Activated T-cell treated with anti-CD3 and anti-CD28 coated beads for 24 hours (primary cell): ENCODE measurements at places on chromosomes 1 and 21.

DNA sequence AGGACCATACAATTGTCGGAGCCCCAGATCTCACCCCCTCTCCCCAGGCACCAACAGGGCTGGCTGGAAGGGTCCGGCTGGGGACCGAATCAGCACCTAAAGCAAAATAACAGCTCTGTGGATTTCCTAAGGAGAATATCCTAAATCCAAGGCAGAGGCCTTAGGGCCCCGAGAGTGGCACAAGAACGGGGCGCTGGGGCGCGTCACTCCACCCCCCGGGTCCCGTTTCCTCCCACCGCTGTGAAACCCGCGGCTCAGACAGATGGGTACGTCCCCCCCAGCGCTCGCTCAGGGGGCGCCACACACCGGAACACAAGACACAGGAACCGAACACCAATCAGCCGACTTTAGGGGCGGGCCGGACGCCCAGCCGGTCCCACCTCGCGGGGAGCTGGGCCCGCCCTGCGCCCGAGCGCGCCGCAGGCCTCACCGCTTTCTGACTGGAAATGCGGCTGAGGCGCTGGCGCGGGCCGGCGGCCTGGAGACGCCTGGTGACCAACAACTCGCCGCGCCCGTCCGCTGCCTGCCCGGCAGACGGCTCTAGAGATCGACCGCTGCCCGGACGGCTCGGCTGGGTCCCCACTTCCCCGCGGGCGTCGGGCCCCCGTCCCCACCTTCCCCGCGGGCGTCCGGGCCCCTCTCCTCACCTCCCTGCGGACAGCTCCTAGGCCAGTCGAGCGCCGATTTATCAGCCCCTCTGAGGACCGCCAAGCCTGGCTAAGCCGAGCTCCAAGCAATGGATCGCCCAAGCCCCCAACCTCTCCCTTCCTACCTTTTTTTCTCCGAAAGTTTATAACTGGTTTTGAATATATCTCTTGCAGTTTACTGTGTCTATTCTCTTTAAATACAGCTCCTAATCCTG, at the start of gene HFM1:
Gene HFM1, minus strand, starts transcription at position 687 of the 862 bp plus-strand sequence. CDS start 3,755 bp downstream, outside the sequence.
- peak; percentile 49 for DNase-seq

DNA sequence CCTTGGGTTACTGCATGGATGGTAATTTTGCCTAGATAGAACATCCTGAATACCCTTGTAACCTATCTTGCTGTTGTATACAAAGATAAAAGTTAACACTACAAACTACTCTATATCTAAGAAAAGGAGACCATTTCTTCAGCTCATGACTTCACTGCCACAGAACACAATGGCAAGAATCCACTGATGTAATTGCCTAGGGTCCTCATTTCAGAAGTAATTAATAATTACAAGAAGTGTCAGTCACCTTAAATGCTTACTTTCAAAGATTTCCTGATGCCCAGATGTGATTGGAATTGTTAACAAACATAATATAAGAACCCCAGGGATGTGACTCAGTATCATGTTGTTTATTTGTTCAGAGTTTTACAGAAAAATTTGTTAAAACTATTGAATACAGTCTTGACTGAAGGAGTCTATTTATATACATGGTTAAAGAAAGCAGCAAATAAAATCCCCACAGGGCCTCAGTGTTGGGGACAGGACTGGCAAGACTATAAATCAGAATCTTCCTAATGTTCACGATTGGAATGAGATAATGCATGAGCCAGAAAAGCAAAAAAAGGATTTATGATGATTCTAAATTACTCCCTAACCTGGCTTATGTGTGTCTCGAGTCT, 83.9 kb downstream of the CRB1 start:
- DNase-seq: no peak

DNA sequence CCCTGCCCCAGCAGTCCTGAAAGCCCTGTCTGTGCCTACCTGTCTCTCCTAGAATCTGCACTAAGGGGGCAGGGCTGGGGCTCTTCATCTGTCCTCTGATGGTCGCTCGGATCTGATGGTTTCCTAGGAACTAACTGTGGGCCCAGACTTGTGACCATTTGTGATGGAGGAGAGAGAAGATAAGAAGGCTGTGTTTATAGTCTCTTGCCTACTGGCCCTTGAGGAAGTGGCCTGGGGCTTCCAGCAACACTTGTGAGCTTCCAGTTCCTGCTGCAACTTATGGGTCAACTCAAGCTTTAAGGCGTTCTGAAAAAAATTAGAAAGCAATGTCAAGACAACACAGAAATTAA, 53.2 kb upstream of the SYNC start:
- DNase-seq: no peak

DNA sequence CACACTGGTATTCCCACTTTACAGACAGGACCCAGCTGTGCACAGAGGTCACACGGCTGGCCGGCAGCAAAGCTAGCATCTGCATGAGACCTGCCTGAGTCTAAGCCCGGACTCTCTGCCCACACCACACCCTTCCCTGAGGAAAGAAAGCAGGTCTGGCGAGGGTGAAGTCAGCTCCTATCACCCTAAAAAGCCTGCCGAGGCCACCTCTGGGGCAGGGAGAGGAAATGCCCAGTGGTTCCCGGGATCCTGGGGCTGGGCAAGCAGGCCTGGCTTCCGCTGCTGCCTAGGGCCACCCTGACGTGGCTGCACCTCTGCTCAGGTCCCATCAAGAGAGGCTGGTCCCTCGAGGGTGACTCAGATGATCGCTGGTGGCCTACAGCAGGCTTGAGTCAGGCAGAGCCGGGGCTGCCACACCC, 42.2 kb downstream of the RAP1GAP start:
- DNase-seq: no peak

GRCh38 chr1:44217809-44218410, 4.6 kb downstream of the DMAP1 start:
- DNase-seq: peak; percentile 63

DNA sequence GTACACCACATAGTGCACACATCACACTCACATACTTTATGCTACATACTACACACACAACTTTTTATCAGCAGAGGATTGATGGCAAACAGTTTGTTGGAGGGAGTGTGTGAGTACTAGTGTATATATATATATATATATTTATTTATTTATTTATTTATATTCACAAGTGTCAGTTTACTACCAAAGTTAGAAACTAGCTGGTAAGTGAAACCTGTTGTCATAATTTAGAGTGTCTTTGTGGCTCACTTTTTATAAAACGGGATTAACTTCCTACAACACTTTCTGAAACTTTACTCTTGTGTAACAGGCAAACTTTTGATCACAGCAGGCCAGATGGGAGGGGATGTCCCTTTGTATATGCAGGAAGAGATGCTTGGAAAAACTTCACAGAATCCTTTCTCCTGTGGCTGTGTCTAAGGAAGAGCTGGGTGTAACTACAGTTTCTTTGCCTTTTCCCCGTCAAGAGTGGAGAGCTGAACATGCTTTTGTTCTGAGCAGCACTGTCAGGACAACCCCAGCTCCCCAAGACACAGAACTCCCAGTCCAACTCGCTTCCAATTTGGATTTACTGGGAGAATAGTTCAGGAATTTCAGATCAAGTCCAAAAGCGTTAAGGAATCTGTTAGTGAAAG, 1.9 kb upstream of the SAMD13 start:
- DNase-seq: no peak

GRCh38 chr1:3070644-3071564, 1.9 kb downstream of the PRDM16 start:
- no peak for DNase-seq

- DNase-seq: no peak
Measured at GRCh38 chr1:229943988-229944743, 122.9 kb upstream of the GALNT2 start.

DNA sequence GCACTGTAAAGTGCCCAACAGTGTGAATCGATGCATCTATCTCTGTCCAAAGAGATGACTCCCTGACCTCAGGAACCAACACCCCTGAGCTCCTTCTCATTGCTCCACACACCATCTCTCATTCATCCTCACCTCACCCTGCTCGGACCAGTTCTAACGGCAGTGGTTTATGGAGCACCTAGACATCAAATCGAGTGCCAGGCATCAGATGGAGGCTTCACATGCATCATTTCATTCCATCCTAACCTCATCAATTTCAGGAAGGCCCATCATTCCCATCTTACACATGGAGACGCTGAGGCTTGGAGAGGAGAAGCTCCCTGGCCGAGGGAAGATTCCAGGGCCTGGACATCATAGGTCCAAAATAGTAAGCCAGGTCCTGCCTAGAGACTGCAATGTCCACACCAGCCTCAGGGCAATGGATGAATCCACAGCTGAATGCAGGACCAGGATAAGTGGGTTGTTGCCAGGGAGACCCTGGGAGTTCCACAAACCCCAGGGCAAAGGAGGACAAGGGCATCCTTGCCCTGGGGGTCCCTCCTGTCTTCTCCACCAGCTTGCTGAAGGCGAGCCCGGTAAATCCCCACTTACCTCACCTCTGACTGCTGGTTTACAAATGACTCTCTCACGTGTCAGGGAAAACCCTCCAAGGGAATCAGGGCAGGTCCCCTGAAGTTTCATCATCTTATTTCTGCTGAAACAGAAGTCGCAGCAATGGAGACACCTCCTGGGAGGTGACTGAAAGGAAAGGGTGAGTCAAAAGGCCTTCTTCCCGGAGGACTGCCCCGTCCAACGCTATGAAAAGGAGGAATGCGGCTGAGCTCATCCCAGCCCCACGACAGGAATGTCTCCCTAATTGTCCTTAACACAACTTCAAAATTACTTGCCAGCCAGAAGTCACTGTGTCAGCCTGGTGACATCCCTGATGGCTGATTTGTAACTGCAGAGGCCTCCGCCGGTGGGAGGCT, 9.0 kb upstream of the IFFO2 start:
- no peak for DNase-seq
